ENCODE measurements at places on chromosomes 11 and 22.

DNA sequence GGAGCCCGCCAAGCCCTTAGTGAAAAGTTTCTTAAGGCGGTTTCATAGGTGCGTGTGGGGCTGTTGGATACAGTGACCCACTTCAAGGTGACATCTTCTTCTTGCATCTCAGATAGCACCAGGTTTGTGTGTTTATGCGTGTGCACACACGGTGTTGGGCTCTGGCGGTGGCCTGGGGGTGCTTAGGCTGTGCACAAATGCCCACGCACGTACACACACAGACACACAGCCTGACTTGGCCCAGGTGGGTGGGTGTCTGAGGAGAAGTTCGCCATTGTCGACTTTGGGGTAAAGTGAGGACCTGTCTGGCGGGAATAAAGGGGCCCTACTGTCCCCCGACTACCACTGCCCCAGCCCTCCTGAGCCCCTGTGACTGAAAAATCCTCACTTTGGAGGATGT is 103.8 kb downstream of the KCNQ1 start:
- DNase-seq, result no peak

DNA sequence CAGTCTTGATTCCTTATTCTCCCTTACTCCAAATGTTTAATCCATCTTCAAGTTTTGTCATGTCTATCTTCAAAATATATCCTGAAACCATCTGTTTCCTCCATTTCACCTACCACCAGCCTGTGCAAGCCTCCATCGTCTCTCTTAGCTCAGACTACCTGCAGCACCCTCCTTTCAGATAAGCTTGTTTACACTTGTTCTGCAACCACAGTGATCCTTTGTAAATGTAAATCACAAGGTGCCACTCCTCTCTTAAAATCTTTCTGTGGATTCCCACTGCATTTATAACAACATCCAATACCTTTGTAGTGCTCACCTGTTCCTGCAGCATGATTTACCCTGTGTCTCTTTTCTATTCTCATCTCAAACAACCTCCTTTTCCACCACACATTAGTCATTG is 31.8 kb upstream of the GPR83 start:
- DNase-seq, result no peak

DNA sequence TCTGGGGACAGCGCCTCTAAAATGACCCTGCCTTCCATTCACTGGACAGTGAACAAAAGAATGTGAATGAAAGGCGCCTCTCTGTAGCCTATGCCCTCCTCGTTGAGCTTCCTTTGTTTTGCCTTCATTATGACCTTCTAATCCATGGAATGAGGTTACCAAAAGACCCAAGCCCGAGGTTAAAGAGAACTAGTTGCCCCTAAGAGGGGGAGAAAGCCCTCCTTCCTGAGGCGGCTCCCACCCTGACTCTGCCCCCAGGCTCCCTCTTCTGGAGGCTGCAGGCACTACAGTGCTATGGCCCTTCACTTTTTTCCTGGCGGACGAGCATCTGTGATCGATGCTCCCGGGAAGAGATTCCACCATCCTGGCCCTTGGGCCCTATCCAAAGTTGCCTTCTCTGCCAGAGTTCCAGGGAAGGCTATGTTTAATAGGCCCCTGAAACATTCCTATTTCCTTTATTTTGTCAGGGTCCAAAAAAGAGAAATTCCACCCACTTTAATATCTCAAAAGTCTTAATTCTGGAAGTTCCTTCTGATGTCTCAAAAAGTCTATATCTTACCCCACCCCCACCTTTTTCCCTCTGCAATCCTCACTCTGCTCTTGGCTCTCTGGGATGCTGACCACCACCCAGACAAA is 147.3 kb downstream of the FEZ1 start:
- peak; percentile 35 for DNase-seq

- DNase-seq, result no peak
Measured at GRCh38 chr11:35005141-35005780, 88.8 kb downstream of the PDHX start.

- no peak for DNase-seq
Measured at GRCh38 chr22:50531546-50531961, 1.7 kb upstream of the TYMP start.

DNA sequence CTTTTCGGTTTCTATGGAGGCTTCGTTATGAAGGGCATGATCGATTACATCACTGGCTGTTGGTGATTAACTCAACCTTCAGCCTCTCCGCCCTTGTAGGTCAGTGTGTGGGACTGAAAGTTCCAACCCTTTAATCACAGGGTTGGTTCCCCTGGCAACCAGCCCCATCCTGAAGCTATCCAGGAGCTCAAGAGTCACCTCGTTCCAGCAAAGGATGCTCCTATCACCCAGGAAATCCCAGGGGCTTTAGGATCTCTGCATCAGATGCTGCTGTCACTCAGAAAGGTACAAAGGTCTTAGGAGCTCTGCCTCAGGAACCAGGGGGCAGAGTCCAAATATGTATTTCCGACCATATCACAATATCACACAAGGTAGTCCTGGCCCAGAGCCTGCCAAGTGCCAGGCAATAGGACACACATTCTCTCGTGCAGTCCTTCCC is 123.5 kb upstream of the PARVA start:
- no peak for DNase-seq

- DNase-seq, result no peak
Measured at GRCh38 chr22:20180245-20180630, 29.4 kb upstream of the CCDC188 start.

DNA sequence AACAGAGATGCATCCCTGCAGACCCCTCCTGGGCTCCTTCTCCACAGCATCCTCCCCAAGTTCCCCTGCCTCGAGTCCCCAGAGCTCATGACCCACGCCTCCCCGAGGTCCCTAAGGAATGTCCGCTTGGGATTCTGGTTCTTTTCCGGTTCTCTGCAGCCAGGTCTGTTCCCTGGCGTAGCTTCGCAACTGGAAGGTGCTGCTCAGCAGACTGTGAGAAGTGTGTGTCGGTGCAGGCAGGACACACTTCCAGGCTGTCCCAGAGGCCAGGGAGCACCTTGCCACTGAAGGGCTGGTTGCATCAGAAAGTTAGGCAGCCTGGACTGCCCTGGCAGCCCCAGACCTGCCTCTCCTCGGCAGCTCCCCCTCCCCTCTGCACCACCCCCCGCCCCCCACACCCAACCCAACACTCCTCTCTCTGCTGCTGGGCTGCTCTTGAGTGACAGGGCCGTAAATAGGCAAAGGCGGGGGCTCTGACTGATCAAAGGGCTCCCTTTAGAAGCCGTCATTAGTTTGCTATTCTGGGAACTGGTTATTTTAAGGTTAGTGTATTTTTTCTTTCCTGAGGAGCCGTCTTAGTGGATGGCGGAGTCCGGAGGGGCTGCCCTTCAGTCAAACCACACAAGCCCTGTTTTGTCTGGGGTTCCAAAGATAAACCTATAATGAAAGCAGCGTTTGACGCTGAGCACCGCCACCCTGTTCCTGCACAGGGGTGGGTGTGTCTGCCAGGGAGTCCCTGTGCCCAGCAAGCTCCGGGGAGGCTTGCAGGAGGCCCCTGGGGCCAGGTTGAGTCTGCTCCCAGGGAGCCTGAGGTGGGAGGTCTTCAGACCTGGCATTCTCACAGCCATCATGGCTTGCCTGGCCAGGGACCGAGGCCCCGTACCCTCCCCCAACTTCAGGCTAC is 88.6 kb upstream of the KCNQ1OT1 start:
- no peak for DNase-seq

DNA sequence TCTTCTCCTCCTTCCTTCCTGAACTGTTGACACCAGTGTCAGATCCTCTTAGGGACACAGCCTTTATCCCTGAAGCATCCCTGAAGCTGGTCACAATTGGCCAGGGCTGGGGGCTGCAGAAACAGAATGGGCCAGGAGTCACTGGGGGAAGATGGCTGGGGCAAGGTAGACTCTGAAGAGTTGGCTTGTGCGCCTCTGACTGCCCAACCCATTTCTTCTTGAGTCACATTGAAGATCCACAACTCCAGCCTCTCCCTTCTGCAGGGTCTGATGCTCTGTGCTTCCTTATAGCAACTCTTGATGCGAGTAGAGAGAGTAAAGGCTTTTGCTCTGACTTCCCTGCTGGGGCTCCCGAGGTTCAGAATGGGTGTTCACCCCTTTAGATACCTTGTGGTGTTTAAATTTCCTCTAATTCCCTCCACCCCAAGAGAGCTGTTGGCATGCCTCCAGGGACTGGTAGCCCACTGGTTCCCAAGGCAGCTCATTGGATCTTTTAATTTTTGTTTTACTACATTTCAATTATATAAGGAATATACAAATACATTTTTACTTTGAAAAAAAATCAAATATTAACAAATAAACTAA is 13.4 kb downstream of the PRDM11 start:
- no peak for DNase-seq

- no peak for DNase-seq
Measured at GRCh38 chr11:69144316-69145049, 11.3 kb upstream of the SMIM38 start.

GRCh38 chr22:32341122-32341740 is 16.4 kb upstream of the RFPL3 start:
- no peak for DNase-seq

GRCh38 chr11:36041988-36042611 is 98.2 kb downstream of the LDLRAD3 start:
- peak; percentile 33 for DNase-seq

DNA sequence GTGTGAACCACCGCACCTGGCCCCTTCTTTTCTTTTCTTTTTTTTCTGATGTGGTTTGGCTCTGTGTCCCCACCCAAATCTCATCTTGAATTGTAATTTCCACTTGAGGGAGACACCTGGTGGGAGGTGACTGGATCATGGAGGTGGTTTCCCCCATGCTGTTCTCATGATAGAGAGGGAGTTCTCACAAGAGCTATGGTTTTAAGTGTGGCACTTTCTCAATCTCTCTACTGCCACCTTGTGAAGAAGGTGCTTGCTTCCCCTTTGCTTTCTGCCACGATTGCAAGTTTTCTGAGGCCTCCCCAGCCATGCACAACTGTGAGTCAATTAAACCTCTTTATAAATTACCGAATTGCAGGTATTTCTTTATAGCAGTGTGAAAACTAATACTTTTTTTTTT is 4.9 kb upstream of the TCN2 start:
- no peak for DNase-seq

DNA sequence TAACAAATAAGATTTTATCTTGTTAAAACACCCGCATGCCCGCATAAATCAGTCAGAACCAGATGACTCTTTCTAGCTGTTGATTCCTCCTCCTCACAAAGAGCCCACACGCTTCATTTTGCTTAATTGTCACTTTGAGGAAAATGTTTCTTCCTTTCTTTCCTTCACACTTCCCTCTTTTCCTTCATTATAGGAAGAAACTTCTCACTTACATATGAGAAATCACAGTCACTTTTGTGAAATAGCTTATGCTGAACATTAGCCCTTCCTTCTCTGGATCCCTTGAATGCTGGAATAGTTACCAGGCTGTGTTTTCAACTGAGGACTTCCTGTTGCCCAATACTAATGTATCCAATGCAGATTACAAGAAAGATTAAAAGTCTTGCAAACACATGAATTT is 5.8 kb downstream of the MS4A6E start:
- no peak for DNase-seq

DNA sequence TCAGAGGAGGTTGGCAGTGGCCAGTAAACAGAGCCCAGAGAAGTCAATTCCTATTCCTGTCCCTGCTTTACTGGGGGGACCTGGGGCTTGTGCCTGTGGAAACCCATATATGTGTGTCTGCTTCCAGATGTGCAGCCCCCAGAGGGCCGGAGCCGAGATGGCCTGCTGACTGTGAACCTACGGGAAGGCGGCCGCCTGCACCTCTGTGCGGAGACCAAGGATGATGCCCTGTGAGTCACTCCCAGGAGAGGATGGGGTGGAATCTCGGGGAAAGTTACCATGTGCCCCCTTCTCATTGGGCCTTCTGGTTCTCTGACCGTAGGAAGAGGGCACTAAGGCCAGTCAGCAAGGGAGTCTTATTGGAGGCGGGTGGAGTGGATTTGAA is 5.3 kb downstream of the PLEKHB1 start:
- no peak for DNase-seq

Measured in hippocampal formation (tissue), 2 donors.